CD4-positive, alpha-beta T cell treated with Interferon alpha-2 for 1 hour (primary cell): ENCODE measurements at places on chromosomes 2 and 18.

- no peak for DNase-seq
Observed at GRCh38 chr2:162115076-162115475, 37.0 kb downstream of the GCG start.

- DNase-seq: no peak
Observed at GRCh38 chr2:210263841-210264240, 38.6 kb upstream of the ACADL start.

DNA sequence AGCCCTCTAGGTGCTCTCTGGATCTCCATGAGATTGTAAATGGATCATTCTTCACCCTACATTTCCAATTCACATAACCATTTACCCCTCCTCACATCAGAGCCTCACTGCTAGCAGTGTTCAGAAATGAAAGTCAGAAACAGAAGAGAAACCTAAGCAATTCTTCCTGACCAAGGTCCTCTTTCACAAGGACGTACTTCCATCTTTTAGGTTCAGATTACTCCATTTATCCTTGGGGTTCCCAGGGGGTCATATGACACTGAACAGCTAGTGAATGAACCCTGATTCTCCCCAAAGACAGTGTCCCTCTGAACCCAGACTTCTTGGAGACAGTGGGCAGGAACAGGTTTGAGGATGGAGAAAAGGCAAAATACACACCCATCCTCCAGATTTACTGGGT is 12.9 kb upstream of the MARCO start:
- no peak for DNase-seq

DNA sequence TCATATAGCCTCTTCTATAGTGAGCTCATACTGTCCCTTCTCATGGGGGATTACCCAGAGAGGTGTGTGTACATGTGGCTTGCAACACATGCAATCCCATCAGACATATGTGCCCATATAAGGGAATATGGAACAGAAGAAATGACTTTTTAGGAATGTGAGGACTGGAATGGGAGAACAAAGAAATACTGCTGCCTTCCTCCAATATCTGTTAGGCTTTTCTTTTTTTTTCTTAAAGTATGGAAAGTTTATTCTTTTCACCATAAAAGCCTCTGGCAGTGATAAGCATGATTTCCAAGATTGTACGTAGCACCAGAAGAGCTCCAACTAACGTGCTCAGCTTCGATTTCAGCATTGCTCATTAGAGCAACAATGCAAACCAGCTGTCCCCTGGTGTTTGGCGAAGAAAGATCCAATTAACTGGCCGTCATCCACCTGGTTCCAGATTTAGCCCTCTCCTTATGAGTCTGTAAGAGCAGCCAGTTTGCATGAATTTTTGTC is 113.6 kb downstream of the ADCYAP1 start:
- no peak for DNase-seq

DNA sequence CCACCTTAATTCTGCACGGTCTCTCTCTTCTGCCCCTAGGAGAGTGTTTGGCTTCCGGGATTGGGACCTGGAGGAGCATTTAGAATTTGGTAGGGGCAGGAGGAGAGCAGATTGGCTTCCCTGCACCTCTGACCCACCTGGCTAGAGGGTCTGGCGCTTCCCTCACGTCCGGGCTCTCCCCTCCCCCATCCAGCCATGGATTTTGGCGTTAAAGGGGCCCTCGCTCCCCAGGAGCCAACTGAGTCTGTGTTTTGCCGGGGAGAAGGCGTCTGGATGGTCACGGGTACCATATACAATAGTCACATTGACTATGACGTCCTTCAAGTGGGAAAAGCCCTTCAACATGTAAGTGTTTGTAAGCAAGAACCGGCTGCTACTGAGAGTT is 6.6 kb downstream of the HOXD3 start:
- DNase-seq: no peak

DNA sequence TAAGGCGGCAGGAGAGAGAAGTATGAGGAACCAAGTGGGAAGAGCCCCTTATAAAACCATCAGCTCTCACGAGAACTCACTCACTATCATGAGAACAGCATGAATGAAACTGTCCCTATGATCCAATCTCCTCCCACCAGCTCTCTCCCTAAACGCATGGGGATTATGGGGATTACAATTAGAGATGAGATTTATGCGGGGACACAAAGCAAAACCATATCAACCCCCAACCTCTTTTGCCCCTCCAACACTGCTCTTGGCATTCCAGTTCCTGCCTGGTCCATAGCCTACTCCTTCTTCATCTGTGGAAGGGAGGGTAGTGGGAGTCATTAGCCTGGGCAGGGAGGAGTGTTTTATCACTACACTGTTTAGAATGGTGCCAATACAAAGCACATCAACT is 1.4 kb upstream of the EHD3 start:
- DNase-seq: no peak

DNA sequence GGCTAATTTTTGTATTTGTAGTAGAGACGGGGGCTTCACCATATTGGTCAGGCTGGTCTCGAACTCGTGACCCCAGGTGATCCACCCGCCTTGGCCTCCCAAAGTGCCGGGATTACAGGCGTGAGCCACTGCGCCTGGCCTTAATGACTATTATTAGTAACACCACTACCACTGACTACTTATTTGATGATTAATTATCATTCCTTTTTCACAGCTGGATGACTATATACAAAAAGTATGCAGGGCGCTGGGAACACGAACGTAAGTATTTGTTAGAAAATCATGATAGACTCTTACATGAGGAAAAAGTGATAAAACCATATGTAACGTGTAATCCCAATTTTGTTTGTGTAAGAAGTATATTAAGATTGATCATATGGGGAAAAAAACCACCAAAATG is 21.6 kb downstream of the DARS1 start:
- DNase-seq: no peak

- no peak for DNase-seq
Observed at GRCh38 chr18:5388896-5389295, 93.4 kb upstream of the ZBTB14 start.

GRCh38 chr2:82675186-82675585 is 1783.9 kb downstream of the SUCLG1 start:
- DNase-seq: no peak

DNA sequence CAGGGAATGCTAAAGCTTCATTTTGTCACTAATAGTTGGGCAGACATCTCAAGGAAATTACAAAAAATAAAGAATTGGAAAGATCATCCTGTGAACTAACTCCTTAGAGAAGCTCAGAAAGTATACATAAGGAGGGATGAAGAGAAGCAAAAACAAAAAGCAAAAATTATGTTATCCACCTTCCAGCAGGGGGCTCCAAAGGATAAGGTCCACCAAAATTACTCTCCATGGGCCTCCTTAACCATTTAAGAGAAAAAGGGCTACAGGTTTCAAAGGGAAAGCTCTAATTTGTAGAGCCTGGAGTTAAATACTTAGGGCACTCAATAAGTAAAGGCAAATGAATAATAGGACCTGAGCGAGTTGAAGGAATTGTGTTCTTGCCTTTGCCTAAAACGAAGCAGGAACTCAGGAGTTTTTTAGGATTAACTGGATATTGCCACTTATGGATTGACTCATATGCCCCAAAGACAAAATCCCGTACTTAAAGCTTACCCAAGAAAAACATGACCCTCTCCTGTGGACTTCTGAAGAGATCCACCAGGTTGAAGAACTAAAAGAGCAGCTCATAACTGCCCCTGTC is 1167.9 kb downstream of the DSC3 start:
- no peak for DNase-seq

- DNase-seq: no peak
Observed at GRCh38 chr2:34664266-34664665, 1065.2 kb upstream of the FAM98A start.

DNA sequence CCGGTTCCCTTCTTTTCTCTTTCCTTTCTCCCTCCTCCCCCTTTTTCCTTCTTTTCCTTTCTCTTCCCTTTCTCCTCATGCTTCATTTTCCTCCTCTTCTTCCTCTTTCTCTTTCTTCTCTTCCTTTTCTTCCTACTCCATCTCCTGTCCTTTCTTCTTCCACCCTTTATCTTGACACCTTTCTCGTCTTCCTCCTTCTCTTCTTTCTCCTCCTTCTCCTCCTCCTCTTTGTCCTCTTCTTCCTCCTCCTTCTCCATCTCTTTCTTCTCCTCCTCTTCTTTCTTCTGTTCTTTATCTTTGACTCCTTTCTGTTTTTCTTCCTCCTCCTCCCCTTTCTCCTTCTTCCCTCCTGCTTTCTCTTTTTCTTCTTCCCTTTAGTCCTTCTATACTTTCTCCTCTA is 53.2 kb downstream of the CELF4 start:
- no peak for DNase-seq

DNA sequence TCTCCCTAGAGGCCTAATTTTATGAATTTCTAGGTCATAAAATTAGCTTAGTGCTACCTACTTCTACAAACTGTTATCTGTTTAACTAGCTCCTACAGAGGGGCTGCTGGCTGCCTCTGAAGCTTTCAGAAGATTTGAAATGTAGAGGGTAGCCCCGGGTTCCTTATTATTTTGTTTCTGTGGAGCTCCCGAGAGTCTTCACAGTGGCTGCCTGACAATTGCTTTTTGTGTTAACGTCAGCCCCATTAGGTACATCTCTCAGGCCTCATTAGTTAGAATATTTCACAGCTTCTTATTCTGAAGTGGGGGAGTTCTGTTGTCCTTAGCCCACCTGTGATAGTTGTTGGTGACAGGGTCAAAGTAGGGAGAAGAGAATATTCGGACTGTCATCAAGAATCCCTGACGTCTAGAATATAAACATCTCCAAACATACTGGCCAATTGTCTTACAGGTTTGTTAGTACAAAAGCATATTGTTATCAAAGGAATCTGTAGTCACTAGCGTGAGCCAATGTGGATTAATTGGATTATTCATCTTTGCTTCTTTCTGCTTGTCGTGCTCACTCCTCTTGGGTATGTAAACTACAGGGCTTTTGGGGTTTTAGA is 77.5 kb downstream of the DIS3L2 start:
- no peak for DNase-seq
